ENCODE measurements at places on chromosomes 13 and 19.
A peak's percentile ranks its signal among the peaks of the same experiment; 100 is the strongest.

- no peak for DNase-seq
Measured at GRCh38 chr13:81012031-81012430, 671.1 kb upstream of the SPRY2 start.

- no peak for DNase-seq
Measured at GRCh38 chr13:97627566-97627965, 193.6 kb downstream of the RAP2A start.

DNA sequence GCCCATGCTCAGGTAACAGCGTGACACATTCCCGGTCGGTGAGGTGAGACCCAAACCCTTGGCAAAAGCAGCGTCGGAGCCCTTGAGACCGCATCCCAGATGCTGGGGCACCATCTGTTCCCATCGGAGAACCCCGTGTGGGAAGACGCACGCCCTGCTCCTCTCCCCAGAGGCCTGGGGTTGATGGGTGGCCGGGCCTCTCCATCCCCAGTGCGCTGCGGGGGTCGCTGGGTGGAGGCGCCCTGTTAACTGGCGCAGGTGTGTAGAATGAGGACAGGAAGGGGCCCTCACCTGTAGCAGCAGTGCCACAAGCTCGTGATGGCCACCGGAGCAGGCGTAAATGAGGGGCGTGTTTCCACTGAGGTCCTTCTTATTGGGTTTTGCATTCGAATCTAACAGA is 24.6 kb downstream of the PDCD5 start:
- no peak for DNase-seq

DNA sequence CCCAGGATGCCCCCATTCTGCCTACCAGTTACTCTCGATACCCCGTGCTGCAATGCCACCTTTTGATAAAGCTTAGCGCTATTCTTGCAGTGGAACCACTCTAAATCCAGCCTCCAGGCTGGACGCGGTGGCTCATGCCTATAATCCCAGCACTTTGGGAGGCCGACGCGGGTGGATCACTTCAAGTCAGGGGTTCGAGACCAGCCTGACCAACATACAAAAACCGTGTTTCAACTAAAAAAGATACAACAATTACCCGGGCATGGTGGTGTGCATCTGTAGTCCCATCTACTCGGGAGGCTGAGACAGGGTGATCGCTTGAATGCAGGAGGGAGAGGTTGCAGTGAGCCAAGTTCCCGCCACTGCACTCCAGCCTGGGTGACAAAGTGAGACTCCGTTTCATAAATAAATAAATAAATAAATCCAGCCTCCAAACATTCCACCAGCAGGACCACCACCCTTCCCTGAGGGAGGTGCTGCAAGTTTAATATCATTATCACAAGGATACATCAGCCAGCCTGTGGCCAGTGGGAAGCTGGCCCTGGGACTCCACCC is 27.7 kb downstream of the CYP2B6 start:
- no peak for DNase-seq

DNA sequence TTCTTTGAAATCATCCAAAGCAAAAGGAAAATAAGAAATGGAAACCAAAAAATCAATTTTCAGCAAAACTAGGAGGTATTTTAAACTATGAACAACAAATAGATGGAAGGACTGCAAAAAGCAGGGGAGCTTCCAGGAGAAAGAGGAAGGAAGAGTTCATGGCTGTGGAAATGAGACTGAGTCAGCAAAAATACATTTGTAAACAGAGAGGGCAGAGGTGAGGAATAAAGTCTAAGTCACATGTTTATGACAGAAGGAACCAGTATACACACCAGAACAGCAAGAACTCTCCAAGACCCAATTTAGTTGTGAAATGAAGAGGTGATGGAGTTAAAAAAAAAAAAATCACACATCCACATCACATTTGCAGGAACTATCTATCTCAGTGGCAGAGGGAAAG is 69.6 kb downstream of the RNASEH2B start:
- DNase-seq = no peak

- DNase-seq = no peak
Measured at GRCh38 chr19:23262920-23263319, 12.7 kb upstream of the ZNF724 start.

DNA sequence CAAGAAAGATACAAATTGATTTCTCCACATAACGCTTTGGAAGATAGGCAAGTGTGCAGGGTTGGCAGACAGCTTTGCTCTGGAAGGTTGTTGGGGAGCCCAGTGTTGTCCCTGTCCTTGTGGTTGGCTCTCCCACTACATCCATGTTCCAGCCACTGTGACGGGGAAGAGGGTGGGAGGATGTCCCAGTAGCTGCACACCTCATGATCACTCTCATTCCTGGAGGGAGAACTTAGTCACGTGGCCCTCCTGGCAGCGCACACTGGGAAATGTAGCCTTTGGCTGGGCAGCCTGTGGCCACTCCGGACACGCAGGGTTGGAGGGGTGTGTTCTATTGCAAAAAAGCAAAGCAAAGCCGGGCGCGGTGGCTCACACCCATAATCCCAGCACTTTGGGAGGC is 9.9 kb downstream of the POLD1 start:
- no peak for DNase-seq

GRCh38 chr13:114077099-114077932 is 55.1 kb downstream of the RASA3 start:
- DNase-seq = no peak

DNA sequence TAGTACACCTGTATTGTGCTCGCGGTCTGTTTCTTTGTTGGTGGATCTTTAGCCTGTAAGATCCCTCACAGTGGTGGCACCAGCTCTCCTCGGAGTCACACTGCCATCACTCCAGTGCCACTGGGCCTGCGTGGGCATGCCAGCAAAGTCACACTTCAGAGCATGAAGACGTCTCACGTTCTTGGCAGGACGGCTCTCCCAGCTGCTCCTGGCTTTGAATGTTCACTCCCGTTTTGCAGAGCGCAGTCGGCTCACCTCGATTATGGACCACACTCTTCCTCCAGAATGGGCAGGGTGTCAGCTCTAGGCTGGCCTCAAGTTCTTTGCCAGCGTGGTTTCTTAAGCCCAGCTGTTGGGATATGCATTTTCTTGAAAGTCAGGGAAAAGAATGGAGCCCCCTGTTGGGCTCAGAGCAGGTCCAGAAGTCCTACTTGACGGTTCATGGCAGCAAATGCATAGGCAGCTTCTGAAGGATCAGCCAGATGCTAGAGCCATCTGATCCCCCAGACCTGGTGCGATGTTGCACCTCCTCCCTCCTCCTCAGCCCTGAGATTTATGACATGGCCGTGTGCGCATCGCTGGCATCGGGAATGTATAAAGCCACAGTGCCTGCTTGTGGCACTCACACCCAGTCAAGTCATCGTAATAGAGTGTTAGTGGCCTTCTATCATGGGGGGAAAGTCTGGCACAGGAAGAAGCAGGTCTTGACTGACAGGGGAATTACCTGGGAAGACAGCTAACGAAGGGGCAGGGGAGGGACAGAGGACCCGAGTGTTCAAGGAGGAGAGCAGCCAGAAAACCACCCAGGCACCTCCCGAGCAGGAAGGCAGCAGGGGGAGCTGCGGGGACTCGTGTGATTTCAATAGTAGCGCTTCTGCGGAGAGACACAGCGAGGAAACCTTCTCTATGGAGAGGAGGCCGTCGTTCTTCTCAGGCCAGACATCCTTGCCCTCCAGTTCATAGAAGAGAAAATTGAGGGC is 40.2 kb upstream of the NPAS1 start:
- no peak for DNase-seq

DNA sequence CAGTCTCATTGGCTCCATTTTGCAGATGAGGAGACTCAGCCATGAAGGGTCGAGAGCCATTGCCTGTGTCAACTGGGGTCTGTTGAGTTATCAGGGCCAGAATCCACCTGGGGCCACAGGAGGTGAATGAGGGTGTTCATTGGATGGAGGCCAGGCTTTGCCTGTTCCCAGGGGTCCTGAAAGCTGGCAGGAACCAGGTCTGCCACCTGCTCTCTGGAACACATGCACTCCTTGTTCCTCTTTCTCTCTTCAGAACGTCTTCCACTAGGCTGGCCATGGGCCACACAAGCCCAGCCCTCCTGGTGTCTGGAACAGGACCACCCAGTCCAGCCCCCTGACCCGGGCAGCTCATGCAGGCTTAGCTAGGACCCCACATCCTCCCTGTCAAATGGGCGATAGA is 21.1 kb downstream of the PPP1R37 start:
- DNase-seq = no peak

DNA sequence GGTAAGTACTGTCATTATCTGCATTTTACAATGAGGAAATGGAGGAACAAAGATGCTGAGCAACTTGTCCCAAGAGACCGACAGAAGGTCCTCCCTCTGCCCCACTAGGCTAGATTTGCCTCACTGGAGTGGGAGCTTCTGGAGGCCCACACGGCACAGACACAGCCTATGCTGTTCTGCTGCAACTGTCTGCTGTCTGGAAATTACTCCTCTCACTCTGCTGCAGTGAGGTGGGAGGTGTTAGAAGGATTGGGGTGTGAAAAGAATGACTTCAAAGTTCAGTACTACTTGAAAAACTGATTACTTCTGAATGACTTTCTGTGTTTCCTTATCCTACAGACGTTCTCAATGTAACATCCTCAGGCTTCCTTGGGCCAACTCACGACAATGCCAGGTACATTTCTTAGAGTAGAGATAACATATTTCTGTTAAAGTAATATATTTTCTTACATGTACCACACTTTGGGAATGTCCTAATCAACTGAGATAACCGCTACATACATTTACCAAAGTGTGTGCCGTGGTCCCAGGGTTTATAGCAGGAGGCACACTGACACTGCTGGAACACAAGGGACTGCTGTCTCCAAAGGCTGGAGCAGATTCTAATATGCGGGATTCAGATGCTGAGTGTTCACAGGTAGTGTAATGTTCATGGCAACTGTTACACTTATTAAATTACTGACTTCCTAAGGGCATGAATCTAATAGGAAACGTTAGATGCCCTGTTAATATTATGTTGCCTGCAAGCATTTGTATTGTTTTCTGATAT is 53.5 kb upstream of the WASF3 start:
- no peak for DNase-seq

- no peak for DNase-seq
Measured at GRCh38 chr13:28548872-28549271, 53.9 kb upstream of the FLT1 start.

- DNase-seq = no peak
Measured at GRCh38 chr19:12913011-12913561, 6.0 kb downstream of the SYCE2 start.

- no peak for DNase-seq
Measured at GRCh38 chr13:46595136-46595884, 42.3 kb downstream of the LRCH1 start.

DNA sequence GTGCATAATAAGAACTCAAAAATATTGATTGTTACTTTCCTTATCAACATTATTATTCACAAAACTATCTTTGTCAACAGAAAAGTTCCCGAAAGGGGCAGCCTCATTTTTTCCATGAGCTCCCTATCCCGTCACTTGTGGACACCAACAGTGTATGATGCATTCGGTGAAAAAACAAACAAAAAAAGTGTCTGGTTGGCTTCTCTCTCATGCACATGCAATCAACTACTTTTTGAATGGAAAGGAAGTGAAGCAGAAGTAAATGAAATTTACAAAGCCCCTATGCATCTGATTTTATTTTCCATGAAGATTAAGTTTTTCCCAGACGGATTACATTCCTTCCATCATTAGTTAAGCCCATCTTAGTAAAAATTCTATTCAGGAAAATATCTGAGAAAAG is 526.9 kb downstream of the RFC3 start:
- no peak for DNase-seq

- no peak for DNase-seq
Measured at GRCh38 chr13:27971236-27971645, 2.1 kb upstream of the CDX2 start.

DNA sequence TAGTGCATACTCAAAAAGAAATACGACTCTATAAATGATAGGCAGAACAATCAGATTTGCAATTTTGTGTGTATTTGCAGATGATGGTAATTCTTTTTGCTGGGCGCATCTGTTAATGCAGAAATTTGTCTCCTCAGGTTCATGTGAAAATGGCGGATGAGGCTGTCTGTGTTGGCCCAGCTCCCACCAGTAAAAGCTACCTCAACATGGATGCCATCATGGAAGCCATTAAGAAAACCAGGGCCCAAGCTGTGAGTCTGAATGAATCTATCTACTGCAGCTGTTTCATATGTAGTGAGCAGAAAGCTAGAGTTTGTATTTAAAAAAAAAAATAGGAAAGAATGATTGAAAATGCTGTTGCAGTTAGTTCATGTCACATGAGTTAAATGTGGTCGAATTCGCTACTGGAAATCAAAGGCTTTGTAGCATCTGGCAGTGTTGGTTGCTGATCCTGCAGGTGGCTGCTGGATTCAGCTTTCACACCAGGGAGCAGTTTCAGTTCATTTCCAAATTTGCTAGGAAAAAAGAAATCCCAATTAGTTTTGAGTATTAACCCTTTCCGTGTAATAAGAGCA is 66.0 kb downstream of the PCCA start:
- no peak for DNase-seq

DNA sequence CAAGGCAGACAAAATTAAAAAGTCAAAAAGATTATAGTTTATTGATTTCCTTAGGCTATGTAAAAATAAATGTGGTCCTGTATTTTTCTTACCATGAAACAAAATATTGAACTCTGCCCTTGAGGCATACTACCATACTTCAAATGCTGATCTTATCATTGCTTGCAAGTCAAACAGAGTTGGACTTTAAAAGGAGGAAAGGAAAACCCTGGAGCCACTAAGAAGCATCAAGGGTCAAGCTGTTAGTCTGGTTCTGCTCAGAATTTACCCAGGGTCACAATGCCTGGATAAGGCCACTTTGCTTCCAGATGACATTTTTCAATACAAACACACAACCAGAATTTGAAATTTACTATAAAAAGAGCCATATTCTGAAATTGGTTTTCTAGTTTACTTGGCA is 2.2 kb upstream of the FREM2 start:
- DNase-seq = no peak

GRCh38 chr19:49786376-49786820 is 19.6 kb downstream of the AP2A1 start:
- no peak for DNase-seq

GRCh38 chr19:10086591-10087192 is 575 bp downstream of the SHFL start:
- no peak for DNase-seq

- no peak for DNase-seq
Measured at GRCh38 chr13:96785986-96786385, 208.3 kb downstream of the OXGR1 start.

- DNase-seq = no peak
Measured at GRCh38 chr13:66644855-66645460, 585.2 kb downstream of the PCDH9 start.

- DNase-seq = no peak
Measured at GRCh38 chr19:5157186-5157585, 183.4 kb downstream of the PTPRS start.

DNA sequence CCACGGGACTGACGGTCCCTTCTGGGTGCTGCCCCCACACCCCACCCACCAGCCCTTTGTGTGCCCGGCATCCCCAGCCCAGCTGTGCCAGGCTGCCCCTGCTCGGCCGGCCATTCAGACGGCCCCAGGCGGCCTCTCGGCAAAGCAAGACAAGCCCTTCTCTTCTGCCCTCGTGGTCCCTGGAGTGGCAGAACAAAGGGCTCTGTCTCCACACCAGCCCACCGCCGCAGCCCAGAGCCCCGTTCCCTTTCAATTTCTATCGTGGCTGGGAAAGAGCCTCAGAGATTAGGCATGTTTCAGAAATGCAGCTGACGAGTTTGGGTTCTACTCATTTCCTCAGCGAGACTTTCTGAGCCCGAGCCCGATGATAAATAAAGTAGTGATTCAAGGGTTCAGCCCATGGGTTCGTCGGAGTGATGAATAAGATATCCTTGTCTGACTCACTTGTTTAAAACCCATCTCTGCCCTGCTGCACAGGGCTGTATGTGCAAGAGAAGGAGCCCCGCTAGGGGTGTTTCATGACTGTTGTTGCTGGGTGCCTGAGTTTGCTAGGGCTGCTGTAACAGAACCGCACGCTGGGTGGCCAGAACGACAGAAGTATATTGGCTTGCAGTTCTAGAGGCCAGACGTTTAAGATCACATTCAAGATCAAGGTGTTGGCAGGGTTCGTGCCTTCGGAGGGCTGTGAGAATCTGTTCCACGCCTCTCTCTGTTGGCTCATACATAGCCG is 4.3 kb downstream of the MYO9B start:
- DNase-seq = peak; percentile 78

Data from natural killer cell (primary cell).